Mesenteric fat pad (tissue), 1 donor: ENCODE measurements at places on chromosomes 13 and 19. TPM values are rescaled to one million over a fixed set of nuclear protein-coding genes. Genes with fewer than 3 reads are reported as not detected.

AP1M1 gene
- total RNA-seq: 110 TPM

KASH5 gene
- not detected for total RNA-seq

TTC9B gene
- total RNA-seq: not detected

ZNF675 gene
- 5.8 TPM for total RNA-seq

GNG8 gene
- total RNA-seq: not detected

ATP4B gene
- not detected for total RNA-seq

C5AR1 gene
- 135 TPM for total RNA-seq

ARHGAP45 gene
- total RNA-seq: 25.5 TPM

HSD11B1L gene
- total RNA-seq: 4.0 TPM

MISP gene
- total RNA-seq: 0.67 TPM

ZNF850 gene
- total RNA-seq: 2.1 TPM

FCAR gene
- 16.3 TPM for total RNA-seq

ZNF428 gene
- total RNA-seq: 19.2 TPM

DENND1C gene
- total RNA-seq: 4.5 TPM

IGFL1 gene
- total RNA-seq: not detected

IGFL2 gene
- total RNA-seq: not detected

TIMM13 gene
- total RNA-seq: 80.3 TPM

ZNF730 gene
- 0.22 TPM for total RNA-seq

- no peak for DNase-seq
Observed at GRCh38 chr13:79830945-79831344, 350.0 kb downstream of the NDFIP2 start.

GRCh38 chr13:49716615-49717014, 25.3 kb upstream of the EBPL start:
- DNase-seq: no peak

DNA sequence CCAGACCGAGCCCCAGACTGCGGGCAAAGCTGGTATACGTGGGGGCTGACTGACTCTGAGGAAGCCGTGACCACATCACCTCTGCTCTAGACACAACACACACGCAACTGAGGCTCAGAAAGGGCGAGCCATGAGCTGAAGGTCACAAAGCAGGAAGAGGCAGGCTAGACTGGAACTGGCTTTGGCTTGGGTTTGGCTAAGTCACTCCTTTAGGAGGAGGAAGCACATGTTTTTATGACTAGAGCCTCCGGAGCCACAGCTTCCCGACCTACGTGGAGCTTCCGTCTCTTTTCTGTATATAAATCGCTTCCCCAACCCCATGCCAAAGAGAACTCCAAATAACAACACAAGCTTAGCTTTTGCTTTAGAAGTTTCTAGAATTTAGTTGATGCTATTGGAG, 48.0 kb downstream of the RFX2 start:
- DNase-seq: peak; percentile 88

DNA sequence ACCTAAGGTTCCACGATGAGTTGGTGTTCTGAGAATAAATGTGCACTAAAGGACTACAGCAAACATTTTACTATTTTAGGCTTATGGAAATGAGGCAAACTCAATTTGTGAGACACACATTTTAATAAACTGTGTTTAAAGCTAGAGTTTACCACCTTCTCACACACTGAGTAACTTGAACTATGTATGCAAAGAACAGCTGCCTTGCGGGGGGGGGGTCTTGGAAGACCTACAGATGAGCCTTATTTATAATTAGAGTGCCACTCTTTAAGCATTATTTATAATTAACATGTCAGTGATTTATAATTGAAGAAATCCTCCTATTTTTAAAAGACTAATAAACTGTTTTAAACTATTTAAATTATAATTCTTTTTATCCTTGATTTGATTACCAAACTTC, 300.4 kb downstream of the DLEU7 start:
- no peak for DNase-seq

- no peak for DNase-seq
Observed at GRCh38 chr19:57615346-57615745, 1.3 kb downstream of the ZNF134 start.

- no peak for DNase-seq
Observed at GRCh38 chr13:78603240-78603957, at the start of gene POU4F1. Gene POU4F1 (minus strand): TSS chr13:78603552. CDS start chr13:78603326, 226 bp downstream.

GRCh38 chr19:57947419-57948134, at the start of gene ZNF256:
Gene ZNF256 (minus strand): TSS chr19:57947706. CDS start chr19:57947474, 232 bp downstream.
- DNase-seq: peak; percentile 96

DNA sequence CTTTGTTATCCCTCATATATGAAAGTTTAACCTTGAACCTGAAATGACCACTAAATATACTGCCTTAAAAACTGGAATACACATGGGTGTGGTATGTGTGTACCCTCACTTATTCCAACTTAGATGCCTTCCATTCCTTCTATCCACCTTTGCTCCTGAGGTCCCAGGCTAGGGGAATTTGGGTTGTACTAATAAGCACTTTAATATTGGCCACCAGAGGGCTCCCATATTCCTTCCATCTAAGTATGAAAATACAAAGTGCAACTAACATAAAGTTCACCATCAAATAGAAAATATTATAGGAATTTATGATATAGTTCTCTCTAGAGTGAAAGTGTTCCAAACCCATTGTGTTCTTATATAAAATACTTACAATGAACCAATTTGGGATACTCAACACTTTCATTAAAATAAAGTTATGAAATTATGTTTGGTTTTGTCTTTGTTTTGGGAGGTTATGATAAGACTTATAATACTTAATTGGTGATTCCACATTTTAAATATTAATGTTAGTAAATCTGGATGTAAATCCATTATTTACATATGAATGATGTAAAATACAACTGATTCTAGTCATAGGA, 62.3 kb downstream of the ITGBL1 start:
- no peak for DNase-seq

- no peak for DNase-seq
Observed at GRCh38 chr13:63435667-63436324, 2020.1 kb upstream of the PCDH20 start.

- no peak for DNase-seq
Observed at GRCh38 chr13:41652735-41653361, 195.5 kb downstream of the RGCC start.

DNA sequence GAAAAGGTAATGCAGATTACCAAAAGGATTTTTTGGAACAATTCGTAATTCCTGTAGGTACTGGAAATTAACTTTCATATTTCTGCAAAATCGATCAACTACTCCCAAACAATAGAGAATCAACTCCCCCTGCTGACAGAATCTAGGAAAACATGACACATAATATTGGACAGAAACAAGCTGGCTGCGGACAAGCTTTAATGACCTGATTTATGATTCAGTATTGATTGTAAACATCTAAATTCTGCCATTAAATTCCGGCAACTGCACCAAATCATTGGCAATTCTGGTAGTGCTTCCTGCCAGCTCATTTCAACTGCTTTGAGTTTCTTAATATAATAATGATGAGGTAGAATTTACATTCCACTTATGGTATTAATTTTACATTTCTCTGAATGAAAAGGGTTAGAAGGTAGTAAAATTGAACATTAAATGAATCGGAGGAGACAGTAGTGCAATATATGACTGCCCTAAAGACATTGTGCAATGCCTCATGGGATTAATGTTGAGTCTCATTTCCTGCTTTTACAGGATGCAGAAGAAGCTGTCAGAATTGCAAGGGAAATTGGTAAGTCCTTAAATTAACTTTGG, 146.5 kb downstream of the PCCA start:
- DNase-seq: no peak

- no peak for DNase-seq
Observed at GRCh38 chr13:54980651-54981050, 1952.0 kb downstream of the OLFM4 start.

- no peak for DNase-seq
Observed at GRCh38 chr19:5977222-5977784, 637 bp downstream of the RANBP3 start.

DNA sequence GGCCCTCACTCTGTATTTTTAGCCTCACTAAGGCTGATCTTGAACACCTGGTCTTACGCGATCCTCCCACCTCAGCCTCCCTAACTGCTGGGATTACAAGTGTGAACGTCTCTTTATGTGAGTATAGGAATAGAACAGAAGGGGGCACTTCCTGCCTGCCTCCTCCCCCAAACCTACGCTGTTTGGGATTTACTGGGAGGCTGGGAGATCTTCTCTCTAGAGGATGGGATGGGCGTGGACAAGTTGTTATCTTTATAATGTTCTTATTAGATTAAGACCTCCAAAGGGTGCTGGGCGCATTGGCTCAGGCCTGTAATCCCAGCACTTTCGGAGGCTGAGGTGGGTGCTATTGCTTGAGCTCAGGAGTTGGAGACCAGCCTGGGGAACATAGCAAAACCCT, 2.9 kb upstream of the CSNK1G2 start:
- no peak for DNase-seq

GRCh38 chr13:25691654-25692053, 319.9 kb downstream of the ATP8A2 start:
- no peak for DNase-seq

GRCh38 chr13:49436890-49437289, 7.0 kb downstream of the CAB39L start:
- DNase-seq: no peak

GRCh38 chr13:48297131-48297786, 6.3 kb upstream of the RB1 start:
- no peak for DNase-seq

- DNase-seq: peak; percentile 67
Observed at GRCh38 chr13:113845055-113845454, 18.8 kb downstream of the GAS6 start.

- DNase-seq: no peak
Observed at GRCh38 chr19:9622531-9622930, 1.5 kb upstream of the ZNF561 start.
